ENCODE measurements at places on chromosomes 12 and 14.

- no peak for DNase-seq
Measured at GRCh38 chr14:75886636-75887348, 95.0 kb downstream of the TGFB3 start.

GRCh38 chr12:20274008-20274407 is 94.3 kb upstream of the PDE3A start:
- no peak for DNase-seq

DNA sequence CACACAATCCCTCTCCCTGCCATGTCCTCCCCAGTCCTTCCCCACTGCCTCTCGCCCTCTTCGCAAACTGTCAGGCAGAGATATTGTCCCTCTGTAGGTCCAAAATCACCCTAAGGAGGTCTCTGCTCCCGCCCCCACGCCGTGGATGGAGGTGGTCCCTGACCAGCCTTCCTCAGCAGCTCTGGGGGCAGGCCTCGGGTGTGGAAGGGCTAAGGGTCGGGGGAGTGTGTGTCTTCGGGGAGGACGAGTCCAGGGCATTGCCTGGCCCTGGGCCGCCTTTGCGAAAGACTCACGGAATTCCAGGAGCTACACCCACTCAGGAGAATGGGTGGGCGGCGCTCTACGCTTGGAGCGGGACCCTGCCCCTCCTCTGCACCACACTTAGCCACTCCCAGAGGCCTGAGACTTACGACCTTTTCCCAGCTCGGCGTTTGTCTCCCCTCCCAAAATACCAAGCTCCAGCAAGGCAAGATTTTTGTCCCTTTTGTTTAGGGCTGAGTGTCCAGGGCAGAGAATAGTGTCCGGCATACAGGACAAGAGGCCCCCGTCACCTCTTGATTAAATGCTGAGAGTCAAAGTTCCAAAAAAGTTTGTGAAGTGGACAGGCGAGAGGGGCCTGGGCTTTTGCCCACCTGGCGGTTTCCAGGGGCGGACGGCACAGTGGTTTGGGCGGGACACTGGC is 881 bp downstream of the PYGL start:
- no peak for DNase-seq

DNA sequence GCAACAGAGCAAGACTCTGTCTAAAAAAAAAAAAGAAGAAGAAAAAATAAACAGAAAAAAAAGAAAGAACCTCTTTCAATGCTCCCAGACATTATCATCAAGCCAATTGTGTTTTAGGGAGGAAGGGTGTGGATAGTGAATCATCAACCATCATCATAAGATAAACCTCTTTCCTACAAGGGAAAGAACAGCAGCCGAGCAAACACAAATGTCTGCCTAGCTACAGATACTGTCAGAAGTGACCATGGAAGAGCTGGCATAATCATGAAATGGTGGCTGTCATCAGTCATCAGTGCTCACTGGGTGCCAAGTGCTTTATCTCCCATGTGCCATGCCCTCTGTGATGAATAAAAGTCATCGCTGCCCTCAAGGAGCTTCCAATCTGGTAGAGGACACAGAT is 46.6 kb downstream of the SLC17A8 start:
- no peak for DNase-seq

GRCh38 chr12:127292736-127293135 is 974.2 kb upstream of the TMEM132C start:
- DNase-seq = no peak

DNA sequence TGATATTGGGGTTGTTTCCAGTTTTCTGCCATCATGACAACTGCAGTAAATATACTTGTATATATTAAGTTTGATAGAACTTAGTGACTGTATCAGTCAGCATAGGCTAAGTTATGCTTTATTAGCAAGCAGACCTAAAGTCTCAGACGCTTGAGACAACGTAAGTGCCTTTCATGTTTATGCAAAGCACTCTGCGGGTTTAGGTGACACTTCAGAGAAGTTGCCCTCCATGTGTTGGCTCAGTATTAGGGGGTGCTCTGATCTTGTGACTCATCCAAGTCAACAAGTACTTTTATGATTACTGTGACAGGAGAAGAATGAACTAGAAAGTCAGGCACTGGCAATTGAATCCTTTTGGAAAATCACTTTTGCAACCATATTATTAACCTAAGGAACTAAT is 13.3 kb upstream of the OTOGL start:
- DNase-seq = no peak
